CD4-positive, alpha-beta T cell treated with Interleukin-15 for 4 hours (primary cell): ENCODE measurements at places on chromosomes 7 and 10.

- no peak for DNase-seq
These were observed 130.8 kb downstream of the PAXIP1 start for GRCh38 chr7:154871928-154872750.

- DNase-seq, result peak; percentile 48
These were observed 15.3 kb downstream of the KCNH2 start for GRCh38 chr7:150962553-150963399.

DNA sequence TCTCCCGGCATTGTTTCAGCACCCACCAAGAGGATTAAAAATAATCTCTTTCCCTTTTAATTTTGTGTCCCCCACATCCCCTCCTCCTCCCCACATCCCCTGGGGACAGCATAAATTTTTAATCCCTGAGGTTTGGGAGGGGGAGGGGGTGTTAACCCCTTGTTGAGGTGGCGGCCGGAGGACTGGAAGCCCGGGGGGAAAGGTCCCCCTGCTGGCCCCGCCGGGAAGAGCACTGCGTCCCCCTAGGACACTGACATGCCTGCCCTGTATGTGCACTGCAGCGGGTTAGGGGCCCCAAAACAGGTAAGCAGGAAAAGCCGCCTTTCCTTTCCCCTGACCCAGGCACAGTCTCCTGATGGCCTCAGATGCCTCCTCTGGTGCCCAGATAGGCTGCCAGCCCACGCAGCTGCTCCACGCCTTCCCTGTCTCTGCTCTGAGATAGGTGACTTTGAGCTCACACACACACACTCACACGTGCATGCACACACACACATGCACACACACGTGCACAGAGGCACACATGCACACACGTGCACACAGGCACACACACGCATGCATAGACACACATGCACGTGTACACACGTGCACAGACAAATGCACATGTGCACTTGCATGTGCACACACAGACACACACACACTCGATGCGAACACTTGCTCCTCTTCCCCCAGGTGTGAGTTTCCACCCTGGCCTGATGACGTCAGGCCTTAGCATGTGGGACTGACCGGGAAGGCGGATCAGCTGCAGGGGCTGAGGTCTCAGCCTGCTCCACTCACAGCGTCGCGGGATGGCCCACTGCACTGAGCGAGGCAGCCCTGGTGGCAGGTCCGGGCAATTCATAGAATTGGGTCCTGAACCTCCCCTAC, 12.3 kb downstream of the CNPY1 start:
- no peak for DNase-seq

DNA sequence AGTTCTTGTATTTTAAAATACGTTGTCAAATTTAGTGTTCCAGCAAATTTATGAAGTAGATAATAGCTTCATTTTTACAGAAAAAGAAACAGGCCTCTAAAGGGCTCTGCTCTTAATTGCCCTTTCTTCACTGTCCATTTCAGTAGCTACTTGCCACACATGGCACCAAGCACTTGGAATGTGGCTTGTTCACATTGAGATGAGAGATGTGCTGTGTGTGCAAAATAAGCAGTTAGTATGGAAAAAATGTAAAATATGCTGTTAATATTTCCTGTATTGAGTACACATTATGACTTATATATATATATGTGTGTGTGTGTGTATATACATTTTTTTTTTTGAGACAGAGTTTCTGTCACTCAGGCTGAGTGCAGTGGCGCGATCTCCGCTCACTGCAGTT, 19.5 kb downstream of the RBM33 start:
- no peak for DNase-seq

DNA sequence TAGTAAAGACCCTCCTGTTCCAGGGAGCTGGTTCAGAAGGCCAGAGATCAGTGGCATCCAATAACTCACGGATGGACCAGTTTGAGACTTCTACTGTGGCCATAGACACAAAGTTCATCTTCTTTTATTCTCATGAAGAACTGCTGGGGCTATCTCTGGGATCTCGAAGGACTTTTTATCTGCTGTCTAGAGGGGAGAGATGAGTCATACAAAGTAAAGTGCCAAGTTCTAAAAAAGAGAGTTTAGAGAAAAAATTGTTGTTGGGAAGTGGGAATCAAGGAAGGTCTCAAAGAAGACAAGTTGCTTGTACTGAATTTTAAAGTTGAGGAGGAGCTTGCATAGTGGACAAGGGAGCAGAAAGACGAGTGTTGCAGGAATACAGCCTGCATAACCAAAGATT, 8.0 kb upstream of the FAM221A start:
- DNase-seq, result no peak

- no peak for DNase-seq
These were observed 88.6 kb downstream of the SEC23IP start for GRCh38 chr10:119980956-119981750.
